ENCODE measurements at places on chromosomes 1 and 21.

- DNase-seq: no peak
Observed at GRCh38 chr1:82268826-82269225, 468.1 kb downstream of the ADGRL2 start.

GRCh38 chr1:206441336-206441967 is 28.8 kb upstream of the IKBKE start:
- no peak for DNase-seq

DNA sequence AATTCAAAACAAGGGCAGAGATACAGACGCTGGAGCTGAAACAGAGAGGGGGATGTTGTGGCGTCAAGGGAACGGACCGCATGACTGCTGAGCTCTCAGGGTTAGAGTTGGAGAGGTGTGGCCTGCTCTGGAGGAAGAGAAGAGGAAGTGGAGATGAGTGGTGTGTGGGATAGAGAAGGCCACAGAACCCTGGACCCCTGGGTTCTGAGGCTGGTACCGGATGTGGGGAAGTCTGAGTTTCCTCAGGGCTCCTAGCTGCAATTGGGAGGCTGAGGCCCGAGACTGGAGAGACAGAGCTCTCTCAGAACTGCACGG is 1.8 kb downstream of the BCAN start:
- no peak for DNase-seq

GRCh38 chr1:206766251-206766856 is 4.2 kb upstream of the IL19 start:
- peak; percentile 32 for DNase-seq

DNA sequence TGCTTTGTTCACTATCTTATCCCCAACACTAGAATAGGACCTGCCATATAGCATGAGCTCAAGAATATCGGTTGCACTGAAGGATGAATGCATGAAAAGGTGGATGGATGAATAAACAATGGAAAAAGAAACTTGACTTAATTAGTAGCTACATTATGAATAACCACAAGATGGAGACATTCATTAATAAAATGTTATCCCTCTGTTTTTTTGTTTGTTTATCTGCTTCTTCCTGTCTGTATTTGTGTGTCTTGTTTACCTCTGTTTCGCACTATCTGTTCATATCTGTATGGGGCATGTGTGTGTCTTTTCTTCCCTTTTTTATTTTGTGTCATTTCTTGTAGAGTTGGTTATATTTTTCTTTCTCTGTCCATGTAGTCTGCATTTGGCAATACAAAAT is 1.1 kb upstream of the OR14I1 start:
- DNase-seq: no peak

DNA sequence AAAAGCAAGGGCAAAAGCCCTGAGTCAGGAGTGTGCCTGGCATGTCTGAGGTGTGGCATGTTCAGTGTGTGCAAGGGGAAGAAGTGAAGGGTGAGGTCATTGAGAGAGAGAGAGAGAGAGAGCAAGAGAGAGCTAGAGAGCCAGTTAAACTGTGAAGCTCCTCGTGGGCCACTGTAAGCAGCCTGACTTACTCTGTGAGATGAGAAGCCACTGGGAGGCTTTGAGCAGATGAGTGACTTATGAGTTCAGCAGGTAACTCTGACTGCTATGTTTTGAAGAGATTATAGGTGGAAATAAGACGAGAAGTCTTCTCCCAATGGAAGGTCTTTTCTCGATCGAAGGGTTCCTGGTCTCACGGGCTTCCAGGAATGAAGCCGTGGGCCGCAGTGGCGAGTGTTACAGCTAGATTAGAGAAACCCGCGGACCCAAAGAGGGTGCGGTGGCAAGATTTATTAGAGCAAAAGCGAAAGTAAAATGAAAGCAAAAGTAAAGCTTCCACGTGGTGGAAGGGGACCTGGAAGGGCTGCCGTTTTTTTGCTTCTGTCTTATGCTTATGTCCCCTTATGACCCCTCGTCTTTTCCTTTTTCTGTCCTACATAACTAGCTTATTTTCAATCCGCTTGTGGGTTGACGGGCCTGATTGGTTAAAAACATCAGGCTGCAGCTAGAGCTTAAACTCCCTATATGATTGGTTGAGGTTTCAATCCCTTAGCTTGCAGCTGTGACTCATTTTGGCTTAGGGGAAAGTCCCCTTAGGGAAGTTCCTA is 323.1 kb upstream of the FAM78B start:
- DNase-seq: peak; percentile 1

GRCh38 chr1:206634365-206635079 is 814 bp upstream of the DYRK3 start:
- DNase-seq: peak; percentile 39

DNA sequence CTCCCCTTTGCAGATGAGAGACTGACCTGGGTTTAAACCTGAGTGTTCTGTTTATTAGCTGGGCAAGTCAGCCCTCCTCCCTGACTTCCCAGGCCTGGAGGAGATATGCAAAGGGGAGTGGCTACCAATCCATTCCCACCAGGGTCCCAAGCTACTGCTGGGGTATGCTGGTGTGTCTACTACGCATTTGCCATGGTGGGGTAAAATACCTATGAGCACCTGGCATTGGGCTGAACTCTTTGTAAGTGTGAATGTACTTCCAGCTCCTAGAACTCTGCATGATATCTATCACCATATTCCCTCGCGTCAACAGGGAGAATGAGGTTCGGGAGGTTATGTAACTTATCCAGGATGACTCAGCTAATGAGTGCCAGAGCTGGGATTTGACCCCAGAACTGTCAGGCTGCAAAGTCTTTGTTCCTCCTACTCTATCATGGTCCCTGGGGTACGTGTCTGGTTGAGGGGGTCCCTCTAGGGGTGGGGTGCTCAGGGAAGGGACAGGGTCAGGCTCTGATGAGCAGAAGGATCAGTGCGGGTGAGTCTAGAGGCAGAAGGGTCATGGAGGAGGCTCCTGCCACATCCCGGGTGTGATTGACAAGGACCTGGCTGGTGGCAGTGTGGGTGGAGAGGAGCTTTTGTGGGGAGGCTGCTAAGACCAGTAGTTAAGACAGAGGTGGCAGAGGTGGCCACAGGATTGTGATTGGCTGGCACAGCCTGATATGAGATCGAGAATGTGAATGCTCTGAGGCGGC is 16.7 kb downstream of the AMPD2 start:
- no peak for DNase-seq

DNA sequence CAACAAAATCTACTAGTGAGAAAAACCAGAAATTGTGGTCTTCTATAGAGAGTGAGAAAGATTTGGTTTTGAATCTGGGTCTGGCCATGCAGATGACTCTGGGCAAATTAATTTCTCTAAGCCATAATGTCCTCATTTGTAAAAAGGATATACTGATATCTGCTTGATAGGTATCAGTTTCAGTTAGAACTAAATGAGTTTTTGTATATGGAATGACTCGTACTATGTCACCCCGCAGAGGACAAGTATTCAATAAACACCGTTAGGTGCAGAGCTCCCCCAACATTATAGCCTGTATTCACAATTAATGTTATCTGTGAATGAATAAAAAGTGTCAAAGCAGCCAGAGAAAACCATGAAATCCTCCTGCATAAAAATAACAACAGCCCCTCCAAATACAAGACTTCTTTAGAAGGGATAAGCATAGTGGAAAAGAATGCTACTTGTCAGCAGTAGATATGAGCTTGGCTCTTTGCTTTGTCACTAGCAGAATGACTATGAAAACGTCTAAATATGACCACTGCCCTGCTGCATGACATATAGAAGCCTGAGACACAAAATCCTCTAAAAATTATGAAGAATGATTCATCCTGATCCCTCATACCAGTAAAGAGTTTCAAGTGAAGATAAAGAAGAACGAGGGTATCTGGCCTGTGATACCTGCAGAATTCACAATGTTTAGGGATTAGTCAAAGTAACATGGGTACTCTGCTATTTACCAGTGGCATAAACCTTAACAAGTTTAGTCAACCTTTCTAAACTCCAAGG is 17.8 kb downstream of the SCAF4 start:
- DNase-seq: no peak

Measured in stimulated activated CD8-positive, alpha-beta memory T cell treated with anti-CD3 and anti-CD28 coated beads, Interleukin-4, amount 100 ng/mL, for 1 hour (primary cell).